ENCODE measurements at places on chromosomes 1 and 21.

DNA sequence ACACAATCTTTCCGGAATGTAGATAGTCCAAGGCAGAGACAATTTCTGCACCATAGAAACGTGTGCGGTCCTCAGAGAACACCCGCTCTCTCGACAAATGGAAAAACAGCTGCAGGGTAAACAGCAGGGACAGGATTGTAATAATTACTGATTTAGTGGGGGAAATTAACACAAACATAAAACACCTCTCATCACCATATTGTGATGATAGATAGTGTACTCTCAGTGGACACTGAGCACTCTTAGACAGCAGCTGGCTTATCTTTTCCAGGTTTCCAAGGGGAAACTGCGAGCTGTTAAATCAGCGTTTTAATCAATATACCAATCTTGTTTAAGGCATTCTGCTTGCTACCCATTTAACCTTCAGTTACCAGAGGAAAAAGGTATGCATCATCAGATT lies 277.1 kb downstream of the AKT3 start:
- no peak for DNase-seq

DNA sequence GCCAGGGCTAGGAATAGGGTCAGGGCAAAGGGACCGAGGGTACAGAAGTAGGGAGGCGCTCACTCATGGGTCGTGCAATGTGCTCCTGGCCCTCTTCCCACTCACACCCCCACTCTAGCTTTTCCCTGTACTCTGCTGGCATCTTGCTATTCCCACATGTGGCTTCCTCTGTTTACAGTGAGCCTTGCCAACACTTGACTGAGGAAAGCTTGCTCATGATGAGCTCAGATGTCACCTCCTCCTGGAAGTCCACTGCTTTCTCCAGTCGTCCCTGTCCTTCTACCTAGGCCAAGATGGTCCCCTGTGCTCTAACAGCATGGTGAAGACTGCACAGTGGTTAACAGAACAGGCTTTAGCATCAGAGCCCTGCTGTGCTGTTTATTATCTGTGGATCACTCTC lies 8.0 kb upstream of the RIMS3 start:
- DNase-seq, result no peak

GRCh38 chr1:228872080-228872479 lies 136.8 kb downstream of the RHOU start:
- DNase-seq, result no peak

GRCh38 chr1:208496467-208497371 lies 252.5 kb upstream of the PLXNA2 start:
- DNase-seq, result no peak

DNA sequence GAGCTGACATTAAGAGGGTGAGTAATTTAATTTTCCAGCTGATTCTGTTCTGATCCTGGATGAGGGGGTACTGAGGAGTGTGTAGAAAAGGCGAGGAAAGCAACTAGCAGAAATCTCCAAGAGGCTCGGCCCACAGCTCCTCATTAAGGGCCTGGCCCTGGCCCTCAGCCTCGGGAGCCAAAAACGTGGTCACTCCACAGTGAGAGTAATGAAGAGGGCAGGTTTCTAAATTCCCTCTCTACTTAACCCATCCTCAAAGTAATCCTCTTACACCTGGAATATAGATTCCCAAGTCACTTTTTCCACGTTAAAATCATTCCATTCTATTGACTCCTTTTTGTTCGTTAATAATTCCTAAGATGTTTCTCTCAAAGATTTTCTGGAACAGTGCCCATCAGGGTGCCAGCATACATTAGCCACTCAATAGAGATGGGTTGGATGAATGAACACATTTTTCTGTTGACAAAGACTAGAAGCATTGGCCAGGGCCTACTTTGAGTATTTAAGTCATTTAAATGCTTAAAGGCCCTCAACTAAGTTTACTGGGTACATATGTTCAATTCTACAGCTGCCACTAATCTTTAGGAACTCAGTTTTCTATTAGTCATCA lies 1.1 kb upstream of the COL11A1 start:
- no peak for DNase-seq

DNA sequence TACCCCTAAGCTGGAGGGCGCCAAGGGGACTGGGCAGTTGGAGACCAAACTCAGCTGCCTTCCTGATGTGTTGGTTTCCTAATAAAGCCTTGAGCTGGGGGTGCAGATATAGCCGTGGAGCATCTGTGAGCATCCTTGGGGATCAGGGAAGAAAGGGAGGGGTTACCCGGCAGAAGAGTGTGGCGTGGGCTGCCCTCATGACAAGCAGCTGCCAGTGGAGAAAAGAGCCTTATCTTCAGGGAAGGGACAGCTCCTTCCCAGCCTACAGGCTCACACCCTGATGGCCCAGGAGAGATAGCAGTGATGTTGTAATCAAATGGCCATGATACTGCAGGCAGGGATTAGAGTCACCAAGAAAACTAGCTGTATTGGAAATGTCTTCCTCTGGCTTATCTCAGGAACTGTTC lies 10.8 kb upstream of the NFASC start:
- DNase-seq, result no peak

DNA sequence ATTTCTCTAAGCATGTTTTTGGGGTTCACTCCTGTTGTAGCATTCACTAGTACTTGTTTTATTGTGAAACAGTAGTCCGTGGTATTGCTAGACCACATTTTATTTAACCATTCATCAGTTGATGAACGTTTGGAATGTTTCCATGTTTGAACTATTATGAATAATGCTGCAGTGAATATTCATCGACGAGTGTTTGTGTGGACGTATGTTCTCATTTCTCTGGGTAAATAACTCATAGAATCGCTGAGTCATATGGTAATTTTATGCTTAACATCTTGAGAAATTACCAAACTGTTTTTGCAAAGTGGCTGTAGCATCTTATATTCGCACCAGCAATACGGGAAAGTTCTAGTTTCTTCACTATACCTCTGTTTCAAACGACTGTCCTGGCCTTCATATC lies 28.0 kb upstream of the KAZN start:
- DNase-seq, result no peak

DNA sequence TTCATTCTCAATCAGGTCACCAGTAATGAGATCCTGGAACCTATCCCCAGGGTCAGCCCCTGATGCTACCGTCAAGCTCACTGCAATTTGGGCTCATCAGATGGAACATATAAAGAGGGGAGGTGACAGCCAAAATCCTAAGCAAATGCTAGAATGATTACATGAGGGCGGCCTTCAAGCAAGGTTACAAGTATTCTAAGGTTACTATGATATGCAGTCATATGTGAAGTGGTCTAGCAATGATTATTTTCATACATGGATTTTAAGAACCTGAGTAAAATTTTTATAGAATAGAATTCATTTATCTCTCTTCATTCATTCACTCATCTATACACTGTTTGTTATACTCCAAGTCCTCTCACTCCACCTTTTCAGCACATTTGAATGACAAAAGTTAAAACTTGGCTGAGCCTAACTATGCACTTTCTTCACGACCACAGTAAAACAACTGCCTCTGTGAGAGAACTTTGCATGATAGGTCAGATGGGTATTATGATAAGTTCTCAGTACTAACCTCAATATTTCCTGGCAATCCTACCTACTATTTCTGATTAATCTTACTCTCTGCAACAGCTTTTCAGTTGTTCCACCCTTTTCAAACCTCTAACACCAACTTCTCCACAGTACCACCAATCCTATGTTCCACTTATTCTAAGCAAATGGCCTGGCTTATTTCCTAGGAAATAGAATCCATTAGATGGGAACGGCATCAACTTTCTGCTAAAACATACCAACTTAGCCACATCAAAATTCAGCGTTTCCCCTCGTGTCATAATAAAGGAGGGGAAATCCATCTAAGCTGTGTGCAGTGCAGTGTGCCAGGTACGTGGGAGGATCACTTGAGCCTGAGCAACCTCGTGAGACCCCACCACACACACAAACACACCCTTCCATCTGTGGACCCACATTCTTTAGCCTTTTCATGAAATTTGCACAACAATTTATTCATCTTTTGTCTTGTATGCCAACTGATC lies 32.0 kb downstream of the LHX9 start:
- peak; percentile 24 for DNase-seq

DNA sequence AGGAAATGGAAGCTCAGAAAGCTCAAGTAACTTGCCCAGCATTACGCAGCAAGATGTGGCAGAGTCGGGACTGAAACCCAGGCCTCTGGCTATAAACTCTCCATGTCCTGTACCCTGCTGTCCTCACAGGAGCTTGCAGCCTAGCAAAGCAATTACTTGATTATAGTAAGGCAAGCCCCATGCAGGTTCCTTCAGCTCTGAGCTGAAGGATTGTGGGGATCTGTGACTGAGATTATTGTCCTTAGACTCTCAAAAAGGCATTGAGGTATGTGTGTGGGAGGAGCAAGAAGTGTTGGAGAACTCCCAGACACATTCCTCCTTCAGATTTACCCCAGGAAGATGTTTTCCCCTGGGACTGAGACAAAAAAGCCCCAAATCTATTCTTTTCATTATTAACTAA lies 124.0 kb upstream of the SPATA6 start:
- DNase-seq, result no peak

- no peak for DNase-seq
These were observed 66.5 kb downstream of the PLXNA2 start for GRCh38 chr1:208177656-208178055.

GRCh38 chr1:243596431-243597062 lies 253.5 kb downstream of the AKT3 start:
- peak; percentile 53 for DNase-seq

- no peak for DNase-seq
These were observed 6.4 kb upstream of the TNFRSF25 start for GRCh38 chr1:6472391-6472790.

DNA sequence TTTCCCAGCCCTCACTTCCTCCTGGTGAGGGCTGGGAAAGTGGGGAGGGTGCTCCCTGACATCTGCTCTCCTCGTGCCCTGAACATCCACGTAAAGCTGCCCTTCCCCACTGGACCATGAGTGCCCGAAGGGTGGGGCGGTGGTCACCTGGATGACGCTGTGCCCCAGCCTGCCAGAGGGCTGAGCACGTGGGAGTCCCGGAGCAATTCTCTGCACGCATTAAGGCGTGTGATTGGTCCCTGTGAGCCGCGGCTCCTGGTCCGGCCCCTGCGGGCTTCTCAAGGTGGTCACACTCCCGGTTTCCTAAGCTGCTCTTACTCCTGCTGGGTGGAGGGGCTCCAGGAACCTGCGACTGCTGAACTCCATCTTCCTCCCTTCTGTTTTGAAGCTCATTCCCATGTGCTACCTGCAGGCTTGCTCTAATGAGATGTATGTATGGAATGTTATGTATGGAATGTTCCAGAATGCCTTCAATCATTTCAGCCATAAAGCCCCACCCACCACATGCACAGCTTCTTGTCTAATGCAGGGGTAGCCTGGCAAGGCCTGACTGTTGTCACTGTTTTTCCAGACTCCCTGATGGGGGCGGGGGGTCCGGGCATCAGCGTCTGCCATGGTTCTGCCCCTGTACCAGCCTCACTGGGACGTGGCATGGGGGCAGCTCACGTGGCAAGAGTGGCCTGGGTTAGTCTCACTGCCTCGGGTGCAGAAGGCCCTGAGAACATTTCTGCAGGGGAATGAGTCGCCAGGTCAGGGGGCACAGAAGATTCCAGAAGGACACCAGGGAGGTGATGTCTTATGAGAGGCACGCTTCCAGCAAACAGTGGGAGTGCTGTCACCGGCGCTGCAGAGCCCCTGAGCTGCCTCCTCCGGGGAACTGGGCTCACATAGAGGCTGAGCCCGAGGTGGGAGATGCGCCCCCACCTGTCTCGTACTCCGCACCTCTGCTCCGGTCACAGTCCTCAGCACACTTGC lies 19.4 kb downstream of the KRTAP10-1 start:
- DNase-seq, result no peak

DNA sequence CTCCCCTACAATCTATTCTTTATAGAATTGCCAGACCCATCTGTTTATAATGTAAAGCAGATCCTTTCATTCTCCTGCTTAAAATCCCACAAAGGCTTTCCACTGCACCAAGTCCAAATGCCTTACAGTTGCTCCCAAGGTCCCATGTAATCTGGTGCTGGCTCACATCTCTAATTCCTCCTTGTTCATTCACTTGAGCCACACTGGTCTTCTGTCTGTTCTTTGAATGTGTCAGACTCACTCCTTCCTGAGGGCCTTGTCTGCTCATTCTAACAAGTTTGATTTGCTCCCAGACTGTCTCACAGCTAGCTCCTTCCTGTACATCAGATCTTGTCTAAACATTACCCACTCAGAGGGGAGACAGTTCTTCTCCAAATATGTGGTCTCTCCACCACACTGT lies 38.9 kb downstream of the ALG14 start:
- DNase-seq, result no peak

DNA sequence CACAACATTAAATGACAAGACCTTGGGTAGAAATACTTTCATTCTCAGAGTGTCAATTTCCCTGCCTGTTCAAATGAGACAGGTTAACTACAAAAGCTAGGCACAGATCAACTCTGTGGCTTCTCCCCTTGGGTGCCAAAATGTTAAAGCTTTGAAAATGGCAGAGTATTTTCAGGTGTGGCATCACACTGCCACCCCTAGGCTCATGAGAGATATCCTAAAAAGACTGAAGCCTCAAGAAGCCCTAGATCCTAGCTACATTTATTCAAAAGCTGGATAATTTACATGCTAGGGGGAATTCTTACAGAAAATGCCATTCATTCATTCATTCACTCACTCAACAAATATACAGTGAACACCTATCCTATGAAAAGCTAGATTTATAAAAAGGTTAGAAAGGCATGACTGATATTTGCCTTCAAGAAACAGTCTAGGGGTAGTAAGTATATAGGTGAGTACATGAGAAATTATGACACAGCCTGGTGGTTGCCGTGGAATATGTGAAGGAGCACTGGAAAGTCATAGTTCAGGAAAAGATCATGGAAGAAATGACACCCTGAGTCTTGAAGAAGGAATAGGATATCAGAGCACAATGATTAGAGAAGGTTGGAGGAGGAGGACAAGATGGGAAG lies 15.9 kb upstream of the RAB4A start:
- peak; percentile 57 for DNase-seq

DNA sequence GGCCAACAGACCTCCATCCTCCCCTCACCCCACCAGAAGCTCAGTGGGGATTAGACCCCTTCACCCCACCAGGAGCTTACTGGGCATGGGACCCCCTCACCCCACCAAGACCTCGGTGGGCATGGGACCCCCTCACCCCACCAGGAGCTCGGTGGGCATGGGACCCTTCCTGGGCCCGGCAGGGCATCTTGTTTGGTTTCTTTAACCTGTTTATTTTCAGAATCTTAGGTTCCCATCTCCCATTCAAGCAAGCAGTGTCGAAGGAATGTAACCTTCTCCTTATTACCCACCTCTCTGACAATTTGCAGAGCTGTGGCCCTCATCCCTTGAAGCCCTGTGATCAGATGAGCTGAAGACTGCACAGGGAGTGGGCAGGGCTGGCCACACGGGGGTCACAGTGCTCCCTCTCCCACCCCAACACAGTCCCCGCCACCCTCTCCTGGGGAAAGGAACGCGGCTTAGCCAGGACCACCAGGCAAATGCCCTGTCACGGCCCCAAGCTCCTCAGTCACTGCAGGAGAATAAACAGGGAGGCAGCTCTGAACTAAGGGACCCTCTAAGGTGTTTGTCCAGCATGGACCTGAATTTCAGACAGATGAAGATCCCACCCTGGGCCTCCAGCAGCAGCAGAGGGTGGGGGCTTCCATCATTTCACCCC lies 330.0 kb downstream of the NPHP4 start:
- DNase-seq, result no peak

- no peak for DNase-seq
These were observed 30.7 kb downstream of the NOL9 start for GRCh38 chr1:6523566-6523965.

- no peak for DNase-seq
These were observed 72.7 kb upstream of the NBPF4 start for GRCh38 chr1:108316545-108316944.

GRCh38 chr21:43840259-43840658 lies 24.8 kb upstream of the AGPAT3 start:
- no peak for DNase-seq

Data from CD4-positive, alpha-beta T cell treated with Interleukin-12 subunit alpha and Interleukin-12 subunit beta, for 1 hour (primary cell).